ENCODE measurements at places on chromosomes 11 and 22.

GRCh38 chr11:67629386-67630227 lies at the start of gene NUDT8:
NUDT8 (minus strand) TSS chr11:67629937; CDS start chr11:67629911, 26 bp downstream.
- DNase-seq, result no peak

GRCh38 chr22:47401592-47401898 lies 639.1 kb downstream of the TBC1D22A start:
- no peak for DNase-seq

DNA sequence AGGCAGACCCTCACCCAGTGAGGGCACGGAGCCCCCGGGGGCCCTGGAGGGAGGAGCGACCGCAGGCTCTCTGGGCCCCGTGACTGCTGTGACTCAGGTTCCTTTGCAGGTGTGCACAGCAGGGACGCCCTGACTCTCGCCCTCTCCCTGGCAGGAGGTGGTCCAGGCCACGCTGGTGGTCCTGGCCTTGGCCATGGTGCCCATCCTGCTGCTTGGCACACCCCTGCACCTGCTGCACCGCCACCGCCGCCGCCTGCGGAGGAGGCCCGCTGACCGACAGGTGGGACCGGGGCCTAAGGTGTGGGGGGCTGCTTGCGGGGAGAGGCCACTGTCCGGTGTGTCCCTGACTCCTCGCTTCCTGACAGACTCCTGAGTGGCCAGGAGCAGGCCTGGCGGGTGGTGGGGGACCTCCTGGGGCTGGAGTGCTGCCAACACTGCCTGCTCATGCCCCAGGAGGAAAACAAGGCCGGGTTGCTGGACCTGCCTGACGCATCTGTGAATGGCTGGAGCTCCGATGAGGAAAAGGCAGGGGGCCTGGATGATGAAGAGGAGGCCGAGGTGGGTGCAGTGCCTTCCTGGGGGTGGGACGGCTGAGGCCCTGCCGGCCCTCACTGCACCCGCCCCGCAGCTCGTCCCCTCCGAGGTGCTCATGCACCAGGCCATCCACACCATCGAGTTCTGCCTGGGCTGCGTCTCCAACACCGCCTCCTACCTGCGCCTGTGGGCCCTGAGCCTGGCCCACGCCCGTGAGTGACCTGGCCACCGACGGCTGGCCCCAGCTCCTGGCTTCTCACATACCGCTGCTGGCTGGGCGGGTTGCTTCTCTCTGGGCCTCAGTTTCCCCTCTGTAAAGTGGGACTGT lies 10.9 kb downstream of the TCIRG1 start:
- DNase-seq, result no peak

- DNase-seq, result no peak
Observed at GRCh38 chr11:6559369-6559768, 44.0 kb downstream of the RRP8 start.

DNA sequence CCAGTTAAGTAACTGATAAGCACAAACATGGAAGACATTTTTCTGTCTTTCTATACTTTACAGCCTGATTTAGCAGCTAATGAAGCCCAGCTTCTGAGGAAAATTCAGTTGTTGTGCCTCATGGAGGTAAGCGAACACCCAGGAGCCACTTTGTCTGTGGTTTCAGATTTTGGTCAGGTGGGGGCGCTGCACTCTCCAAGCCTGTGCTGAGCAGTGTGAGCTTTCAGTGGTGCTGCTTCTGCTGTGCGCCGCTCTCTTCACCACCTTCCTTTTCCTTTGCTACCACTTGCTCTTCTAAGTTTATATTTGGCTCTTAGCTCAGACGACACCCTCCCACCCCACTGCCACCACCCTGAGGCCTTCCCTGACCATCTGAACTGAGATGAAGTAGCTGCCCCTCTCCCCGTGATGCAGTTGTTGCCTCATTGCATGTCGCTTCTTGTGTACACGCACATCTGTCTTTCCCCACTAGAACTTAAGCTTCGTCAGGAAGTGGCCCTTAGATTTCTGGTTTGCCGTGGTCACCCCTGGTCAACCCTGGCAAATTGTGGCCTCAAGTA lies 14.0 kb downstream of the PSMD13 start:
- DNase-seq, result no peak

DNA sequence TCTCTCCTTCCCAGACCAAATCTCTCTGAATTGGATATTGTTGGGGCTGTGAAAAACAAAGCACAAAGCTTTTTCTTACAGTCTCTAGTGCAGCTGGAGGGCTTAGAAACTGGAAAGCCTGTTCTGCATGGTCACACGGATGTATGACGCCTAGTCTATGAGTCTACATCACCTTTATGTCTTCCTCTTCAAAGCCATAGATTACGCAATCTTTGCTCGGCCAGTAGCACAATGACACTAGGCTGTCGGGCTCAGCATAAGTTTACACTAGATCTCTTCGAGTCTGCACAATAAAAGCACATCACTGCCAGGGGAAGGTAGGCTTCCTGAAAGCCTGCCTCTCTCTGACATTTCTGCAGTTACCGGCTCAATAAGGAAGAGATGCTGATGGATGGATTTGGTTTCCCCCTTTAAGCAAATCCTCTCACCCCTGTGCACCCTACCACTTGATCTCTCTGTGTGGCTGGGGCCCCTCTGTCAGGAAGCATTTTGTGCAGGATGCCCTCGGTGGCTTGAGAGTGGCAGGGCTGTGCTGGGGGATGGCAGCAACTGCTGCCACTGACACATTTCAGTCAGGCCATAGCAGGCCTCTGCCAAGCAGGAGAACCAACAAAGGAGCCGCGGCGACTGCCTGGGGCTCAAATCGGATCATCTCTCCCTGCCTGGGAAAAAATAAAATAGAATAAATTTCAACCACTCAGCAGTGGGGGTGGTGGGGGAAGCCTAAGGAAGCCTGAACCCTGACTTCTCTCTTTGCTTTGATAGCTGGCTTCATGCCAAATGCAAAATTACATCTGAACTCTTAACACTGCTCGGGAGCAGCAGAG lies 1272.8 kb downstream of the LRRC4C start:
- no peak for DNase-seq

DNA sequence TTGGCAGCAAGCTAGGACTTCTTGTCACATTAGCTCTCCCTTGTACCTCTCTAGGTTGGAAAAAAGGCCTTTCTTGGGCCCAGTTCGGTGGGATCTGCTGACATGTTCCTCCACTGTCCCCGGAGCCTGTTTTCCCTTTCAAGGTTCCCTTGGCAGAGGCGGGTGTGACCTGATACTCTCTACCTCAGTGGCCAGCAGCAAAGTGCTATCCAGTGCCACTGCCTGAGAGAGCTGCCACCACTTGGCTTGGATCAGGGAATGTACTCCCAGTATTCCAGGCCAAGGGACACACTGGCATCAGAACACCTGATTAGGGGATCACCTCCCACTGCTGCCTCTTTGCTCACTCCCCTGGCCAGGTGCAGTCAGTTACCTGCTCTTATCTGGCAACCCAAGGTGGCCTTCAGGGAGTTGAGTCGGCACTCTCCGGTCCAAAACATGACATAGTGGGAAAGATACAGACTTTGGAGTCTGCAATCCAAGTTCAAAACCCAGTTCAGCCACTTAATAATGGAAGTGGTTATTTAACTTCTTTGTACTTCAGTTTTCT lies 17.8 kb upstream of the NAV2 start:
- no peak for DNase-seq

- DNase-seq, result no peak
Observed at GRCh38 chr11:31943056-31943780, 132.1 kb upstream of the PAX6 start.

- DNase-seq, result peak; percentile 36
Observed at GRCh38 chr22:29004647-29005371, 56.8 kb downstream of the C22orf31 start.

- no peak for DNase-seq
Observed at GRCh38 chr22:23820748-23821211, 18.0 kb downstream of the DERL3 start.

- no peak for DNase-seq
Observed at GRCh38 chr11:111603611-111604130, 1.4 kb downstream of the SIK2 start.

GRCh38 chr11:60887556-60887955 lies 18.8 kb downstream of the PRPF19 start:
- DNase-seq, result no peak

GRCh38 chr22:25979968-25980367 lies 189.3 kb upstream of the SEZ6L start:
- no peak for DNase-seq

GRCh38 chr11:65781152-65781961 lies 581 bp upstream of the AP5B1 start:
- no peak for DNase-seq

- DNase-seq, result no peak
Observed at GRCh38 chr11:4071325-4071724, 23.3 kb upstream of the RRM1 start.

DNA sequence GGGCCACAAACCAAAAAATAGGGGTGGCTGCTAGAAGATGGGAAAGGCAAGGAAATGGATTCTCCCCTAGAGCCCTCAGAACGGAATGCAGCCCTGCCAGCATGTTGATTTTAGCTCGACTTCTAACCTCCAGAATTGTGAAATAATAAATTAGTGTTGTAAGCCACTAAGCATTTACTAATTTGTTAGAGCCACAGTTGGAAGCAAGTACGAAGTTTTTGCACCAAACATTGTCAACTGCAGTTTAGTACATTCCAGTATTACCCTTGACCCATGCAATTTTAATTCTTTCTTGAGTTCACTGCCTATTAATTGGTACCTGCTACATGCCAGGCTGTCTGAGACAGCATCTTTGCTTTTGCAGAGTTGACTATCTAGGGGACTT lies 32.2 kb downstream of the PARVA start:
- DNase-seq, result no peak

GRCh38 chr11:11993839-11994238 lies 14.6 kb downstream of the DKK3 start:
- no peak for DNase-seq

DNA sequence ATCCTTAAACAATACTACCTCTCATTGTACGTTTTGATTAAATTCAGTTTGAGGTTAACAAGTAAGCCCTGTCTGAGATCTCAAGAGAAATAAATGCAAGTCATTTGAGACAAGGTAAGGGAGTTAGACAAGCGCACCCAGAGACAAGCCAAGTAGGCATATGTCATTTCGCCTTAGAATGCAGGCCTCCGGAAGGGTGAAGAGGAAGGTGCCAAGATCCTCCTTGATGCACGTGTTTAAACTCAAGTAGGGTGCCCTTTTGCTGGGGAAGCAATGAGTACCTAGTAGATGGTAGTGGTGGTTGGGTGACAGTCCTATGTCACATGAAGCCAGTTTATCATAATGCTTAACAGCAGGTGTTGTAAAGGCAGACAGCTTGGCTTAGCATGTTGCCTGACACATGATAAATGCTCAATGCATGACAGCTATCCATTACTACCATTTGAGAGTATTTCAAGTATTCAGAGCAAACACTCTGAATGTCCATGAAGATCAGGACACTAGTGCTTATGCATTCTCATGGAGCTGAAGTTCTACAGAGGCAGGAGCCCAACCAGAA lies 415.9 kb downstream of the TMEM135 start:
- DNase-seq, result no peak

DNA sequence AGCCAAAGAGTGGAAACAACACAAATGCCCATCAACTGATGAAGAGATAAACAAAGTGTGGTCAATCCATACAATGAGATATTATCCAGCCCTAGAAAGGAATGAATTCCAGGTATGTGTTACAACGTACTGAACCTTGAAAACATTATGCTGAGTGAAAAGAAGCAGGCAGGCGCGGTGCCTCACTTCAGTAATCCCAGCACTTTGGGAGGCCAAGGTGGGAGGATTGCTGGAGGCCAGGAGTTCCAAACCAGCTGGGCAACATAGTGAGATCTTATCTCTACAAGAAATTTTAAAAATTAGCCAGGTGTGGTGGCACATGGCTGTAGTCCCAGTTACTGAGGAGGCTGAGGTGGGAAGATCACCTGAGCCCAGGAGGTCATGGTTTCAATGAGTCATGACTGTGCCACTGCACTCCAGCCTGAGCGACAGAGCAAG lies 24.6 kb upstream of the TESMIN start:
- no peak for DNase-seq

GRCh38 chr22:34913826-34914225 lies 152.1 kb upstream of the ISX start:
- no peak for DNase-seq

- no peak for DNase-seq
Observed at GRCh38 chr11:126305699-126306098, 1.8 kb downstream of the DCPS start.

DNA sequence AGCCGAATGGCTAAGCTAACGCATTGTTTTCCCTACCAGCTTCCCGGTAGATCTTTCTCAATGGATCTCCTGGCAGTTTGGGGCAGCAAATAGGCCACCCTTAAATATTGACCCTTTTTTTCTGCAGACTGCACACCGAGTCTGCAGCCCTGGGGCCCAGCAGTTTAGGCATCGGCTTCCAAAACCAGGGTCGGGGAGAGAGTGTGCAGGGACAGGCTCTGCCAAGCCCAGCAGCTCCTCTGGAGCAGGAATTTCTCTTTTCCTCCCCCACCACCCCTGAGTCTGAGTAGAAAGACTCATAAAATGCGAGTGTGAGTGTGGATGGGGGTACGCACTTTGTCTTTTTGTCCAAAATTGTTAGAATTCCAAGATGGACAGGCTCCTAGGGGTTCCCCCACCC lies 113.2 kb downstream of the FEZ1 start:
- no peak for DNase-seq

DNA sequence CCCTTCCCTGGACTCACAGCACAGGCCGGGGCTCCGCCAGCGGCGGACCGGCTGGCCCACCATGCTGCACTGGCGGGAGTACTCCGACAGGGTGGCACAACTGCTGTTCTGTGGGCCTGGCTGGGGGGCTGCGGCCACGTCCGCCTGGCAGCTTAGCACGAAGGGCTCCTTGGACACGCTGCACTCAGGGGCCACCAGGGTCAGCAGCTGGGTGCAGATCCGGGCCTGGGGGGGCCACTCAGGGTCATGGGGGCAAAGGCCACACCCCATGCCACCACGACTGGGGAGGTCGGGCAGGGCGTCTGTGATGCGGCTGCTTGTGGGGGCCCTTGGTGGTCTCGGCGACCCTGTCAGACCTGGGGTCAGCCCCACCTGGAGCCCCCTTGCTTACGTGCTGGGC lies 6.0 kb downstream of the MUC6 start:
- no peak for DNase-seq

- no peak for DNase-seq
Observed at GRCh38 chr11:100769617-100770016, 82.5 kb downstream of the ARHGAP42 start.

DNA sequence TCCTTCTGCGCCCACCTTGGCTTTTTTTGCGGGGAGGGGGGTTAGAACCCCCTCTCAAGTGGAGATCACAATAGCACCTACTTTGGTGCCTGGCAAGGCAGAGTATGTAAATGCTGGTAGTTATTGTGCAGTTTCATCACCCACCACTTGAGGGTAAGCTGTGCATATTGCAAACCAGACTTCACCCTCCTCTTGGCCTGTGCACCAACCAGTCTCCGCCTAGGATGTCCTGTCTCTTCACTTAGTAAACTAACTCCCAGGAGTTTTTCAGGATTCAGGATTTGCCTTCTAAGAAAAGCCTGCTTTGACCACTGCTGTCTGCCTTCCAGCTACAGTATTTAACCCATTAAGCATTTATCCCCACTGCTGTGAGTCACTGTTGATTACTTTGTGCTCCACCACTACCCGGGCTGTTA lies 2.0 kb upstream of the UBXN1 start:
- DNase-seq, result no peak
